ENCODE measurements at places on chromosomes 12 and 14.

GRCh38 chr14:89899917-89900663 is 54.4 kb downstream of the EFCAB11 start:
- DNase-seq = no peak

- no peak for DNase-seq
Measured at GRCh38 chr12:97336900-97337751, 125.5 kb upstream of the RMST start.

DNA sequence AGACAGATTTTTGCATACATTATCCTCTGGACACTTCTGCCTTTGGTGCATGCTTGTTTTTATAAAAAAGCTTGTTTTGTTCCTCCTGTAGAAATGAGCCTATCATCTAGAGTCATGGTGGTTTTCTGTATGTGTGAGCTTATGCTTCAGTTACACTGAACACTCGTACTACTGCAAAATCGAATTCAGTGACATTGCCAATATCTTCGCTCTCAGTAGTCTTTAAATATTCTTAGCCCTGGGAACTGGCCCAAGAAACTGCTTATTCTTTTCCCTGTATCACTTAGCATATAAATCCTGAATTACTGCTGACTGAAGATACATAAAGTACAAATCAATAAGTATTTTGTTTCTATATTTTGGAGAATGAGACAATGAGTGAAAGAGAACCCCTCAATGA is 70.5 kb downstream of the RGS6 start:
- no peak for DNase-seq

DNA sequence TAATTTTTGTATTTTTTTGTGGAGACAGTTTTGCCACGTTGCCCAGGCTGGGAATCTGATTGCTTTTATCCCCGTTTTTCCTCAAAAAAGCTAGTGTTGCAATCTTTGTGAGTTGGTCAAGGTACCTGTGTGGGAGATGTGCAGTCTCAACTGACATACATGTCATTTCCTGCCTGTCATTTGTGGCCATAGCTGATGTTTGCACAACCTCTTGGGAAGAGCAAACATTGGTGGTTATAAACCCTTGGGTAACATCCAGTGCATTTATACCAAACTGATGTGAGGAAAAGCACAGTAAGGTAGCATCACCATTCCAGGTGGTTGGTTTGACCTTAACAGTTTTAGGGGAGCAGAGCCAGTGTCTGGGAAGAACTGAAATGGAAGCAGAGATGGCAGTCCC is 54.7 kb downstream of the ATG14 start:
- no peak for DNase-seq

DNA sequence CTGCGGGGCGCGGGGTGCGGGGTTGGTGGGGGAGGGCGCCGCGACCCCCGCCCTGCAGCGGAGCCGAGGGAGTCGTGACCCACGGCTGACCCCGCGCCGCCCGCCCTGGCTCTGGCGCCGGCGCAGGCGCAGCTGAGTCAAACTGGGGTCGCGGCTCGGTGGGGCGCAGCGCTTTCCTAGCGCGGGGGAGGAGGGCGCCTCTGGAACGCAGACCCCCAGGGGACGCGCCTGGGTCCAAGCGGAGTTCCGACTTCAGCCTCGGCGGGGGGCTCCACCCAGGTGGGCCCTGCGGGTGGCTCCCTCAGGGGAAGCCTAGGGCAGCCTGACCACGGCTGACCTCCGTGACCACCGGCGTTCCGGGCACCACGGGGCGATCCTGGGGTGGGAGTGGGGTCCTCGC is 467 bp upstream of the ANHX start:
- DNase-seq = no peak

GRCh38 chr14:58639842-58640484 is 2.2 kb downstream of the DACT1 start:
- peak; percentile 56 for DNase-seq

- no peak for DNase-seq
Measured at GRCh38 chr12:29208936-29209701, 60.0 kb downstream of the FAR2 start.

DNA sequence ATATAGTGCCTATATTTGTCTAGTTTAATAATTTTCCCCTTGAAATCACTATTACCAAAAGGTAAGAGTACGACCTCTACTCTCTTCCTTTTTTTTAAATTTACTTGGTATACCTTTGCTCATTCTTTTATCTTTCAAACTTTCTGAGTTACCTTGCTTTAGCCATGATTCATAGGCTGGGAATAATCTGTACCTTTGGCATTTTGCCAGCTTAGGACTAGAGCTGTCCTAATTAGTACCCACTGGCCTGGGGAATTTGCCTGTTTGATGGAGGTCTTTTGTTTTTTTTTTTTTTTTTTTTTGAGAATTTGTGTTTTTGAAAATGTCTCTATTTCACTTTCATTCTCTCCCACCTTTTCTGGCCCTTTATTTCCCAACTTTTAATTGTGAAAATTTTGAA is 8.7 kb upstream of the SLC4A8 start:
- DNase-seq = no peak

DNA sequence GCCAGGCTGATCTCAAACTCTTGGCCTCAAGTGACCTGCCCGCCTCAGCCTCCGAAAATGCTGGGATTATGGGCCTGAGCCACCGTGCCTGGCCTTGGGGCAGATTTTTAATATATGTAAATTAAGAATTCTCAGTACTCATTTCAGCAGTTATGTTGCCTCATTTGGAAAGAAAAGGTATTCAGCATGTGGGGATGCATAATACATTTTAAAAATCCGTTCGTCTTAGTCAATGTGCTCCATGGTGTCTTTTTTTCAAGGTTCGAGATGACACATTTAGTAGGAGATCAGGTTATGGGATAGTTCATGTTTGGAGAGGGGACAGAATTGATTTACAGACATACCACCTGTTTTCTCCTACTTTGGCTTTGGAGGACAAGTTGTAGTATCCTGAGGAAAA is 10.2 kb downstream of the SYNE2 start:
- DNase-seq = no peak

DNA sequence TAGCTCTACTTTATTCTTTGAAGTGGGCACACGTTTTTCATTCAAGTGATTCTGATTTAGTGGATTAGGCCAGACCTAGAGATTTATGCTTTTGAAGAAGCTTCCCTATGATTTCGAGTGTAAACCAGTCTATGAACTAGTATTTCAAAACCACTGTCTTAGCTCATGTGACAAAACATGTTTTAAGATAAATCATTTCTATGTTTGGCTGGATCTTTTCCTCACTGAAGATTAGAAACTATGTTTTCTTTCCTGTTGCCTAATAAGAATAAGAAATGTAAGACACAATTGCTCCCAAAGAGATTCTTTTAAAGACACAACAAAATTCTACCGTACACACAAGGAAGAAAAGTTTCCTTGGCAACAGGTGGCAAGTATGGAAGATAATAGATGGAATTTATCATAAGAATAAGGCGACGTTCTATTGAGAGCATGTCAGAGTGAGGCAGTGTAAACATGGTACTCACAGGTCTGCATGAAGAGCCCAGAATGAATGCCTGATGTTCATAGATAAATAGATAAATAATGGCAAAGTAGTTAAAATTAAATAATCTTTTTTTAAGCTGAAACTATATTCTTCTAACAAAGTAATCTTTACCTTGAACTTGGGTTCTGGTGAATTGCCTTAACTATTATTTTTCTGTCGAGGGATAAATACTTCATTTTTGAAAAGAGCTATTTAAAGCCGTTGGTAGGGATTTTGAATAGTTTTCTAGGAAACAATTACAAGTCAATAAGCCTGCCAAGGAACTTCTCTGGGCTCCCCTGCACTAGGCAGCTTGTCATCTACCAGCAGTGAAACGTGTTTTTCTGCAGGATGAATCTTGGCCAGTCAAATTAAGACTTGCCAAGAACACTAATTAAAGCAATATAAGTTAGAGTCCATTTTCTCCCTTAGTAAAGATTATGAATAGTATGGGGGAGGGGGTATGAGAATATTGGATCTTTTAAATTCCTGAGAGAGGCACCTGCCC is 34.1 kb upstream of the C12orf75 start:
- DNase-seq = peak; percentile 71

- no peak for DNase-seq
Measured at GRCh38 chr14:69027242-69027913, 48.3 kb upstream of the ACTN1 start.

GRCh38 chr12:27332714-27333402 is at the start of gene BMAL2:
Gene BMAL2 (plus strand): TSS chr12:27332836. CDS start chr12:27333073, 237 bp downstream.
- peak; percentile 50 for DNase-seq

DNA sequence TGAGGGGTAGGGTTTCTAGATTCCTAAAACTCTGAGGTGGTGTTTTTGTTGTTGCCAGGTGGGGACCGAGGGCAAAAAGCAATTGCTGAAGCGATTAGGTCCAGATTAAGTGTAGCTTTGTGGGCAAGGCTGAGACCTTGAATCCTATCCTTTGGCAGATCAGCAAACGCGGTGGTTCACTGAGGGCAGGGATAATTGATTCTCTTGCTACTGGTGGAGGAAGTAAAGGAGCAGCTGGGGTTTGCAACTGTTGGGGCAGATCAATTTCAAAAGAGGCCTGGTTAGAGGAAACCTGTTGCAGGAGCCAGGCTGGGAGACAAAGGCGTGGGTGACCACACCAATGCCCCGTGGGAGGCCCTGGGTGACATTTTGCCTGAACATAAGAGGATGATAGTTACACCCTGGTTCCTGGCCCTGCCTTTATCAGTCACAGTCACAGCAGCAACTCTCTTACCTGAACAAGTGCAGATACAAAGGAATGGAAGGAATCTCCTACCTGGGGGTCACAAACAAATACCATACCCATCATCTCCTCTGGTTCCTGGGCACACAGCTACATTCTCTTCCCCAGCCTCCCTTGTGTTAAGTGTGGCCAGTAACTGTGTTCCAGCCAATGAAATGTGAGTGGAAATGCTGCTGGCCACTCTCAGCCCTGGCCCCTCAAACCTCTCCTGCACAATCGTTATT is 43.3 kb upstream of the RASSF3 start:
- no peak for DNase-seq

DNA sequence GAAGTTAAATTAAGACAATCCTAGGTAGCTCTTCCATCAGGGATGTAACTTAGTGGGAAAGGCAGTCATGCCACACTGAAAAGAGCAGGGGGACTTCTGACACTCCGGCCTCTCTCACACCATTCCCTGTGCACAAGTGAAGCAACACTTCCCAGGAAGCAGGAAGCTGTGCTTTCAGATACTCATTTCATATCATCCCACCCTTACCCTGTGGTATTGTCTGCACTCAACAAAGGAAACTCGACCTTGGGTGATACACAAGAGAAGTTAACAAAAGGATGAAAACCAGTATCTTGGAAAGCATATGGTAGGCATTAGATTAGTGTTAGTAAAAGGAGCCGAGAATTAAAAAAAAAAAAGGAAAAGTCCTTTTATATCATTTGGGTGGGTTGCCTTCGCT is 61.3 kb upstream of the MDM1 start:
- DNase-seq = no peak

GRCh38 chr14:73491256-73492042 is 716 bp downstream of the RIOX1 start:
- DNase-seq = peak; percentile 6

DNA sequence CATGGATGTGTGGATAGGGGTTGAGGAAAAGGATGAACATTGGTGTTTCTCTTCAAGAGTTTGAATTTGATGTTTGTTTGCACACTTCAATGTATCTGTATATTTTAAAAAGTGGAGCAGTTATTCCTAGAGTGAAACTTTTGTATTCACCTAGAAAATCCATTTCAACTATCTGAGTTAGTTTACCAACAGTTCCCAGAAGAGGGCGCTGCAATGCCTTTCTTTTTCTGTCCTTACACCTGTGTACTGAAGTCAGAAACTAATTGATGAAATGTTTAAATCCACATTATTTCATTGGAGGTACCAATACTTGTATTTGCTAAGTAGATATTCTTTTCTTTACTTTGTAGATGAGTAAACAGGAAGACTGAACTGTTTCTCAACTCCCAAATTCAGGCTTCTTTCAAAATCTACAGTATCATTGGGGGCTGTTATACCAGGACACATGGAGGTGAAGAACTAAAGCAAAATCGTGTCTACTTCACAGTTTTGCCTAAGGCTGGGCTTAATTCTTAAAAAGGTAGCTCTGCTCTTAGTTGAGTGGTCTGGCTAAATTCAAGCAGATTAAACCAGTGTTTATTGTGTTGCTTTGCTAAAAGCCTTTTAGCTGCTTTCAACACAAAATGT is 26.6 kb upstream of the KLRB1 start:
- DNase-seq = peak; percentile 16

DNA sequence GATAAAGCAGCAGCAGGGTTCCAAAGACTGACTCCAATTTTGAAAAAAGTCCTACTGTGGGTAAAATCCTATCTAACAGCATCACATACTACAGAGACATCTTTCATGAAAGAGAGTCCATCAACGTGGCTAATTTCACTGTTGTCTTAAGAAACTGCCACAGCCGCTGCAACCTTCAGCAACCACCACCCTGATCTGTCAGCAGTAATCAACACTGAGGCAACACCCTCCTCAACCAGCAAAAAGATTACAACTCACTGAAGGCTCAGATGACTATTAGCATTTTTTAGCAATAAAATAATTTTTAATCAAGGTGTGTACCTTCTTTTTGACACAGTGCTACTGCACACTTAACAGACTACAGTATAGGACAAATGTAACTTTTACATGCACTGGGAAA is 6.6 kb downstream of the CAPRIN2 start:
- no peak for DNase-seq

GRCh38 chr14:54901380-54902142 is 1.1 kb downstream of the GCH1 start:
- DNase-seq = no peak

DNA sequence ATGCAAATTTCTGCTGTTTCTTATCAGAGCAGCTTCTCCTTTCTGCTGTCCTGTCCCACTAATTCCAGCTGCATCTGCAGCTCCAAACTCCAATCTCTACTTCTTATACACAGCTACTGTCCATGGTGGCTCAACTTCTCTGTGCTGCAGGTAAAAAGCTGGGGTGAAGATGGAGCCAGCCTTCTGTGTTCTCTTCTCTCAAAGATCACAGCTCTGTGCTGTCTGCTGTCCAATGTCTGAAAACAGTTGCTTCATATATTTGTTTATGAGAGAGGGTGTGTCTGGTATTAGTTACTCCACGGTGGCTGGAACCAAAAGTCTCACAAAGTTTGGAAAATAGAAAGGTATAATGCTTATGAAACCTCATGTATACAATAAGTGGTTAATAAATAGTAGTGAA is 445.8 kb upstream of the TBX3 start:
- no peak for DNase-seq

- DNase-seq = no peak
Measured at GRCh38 chr12:68178184-68178583, 18.6 kb upstream of the IFNG start.

GRCh38 chr14:96098309-96098998 is 59.3 kb downstream of the C14orf132 start:
- DNase-seq = peak; percentile 47

DNA sequence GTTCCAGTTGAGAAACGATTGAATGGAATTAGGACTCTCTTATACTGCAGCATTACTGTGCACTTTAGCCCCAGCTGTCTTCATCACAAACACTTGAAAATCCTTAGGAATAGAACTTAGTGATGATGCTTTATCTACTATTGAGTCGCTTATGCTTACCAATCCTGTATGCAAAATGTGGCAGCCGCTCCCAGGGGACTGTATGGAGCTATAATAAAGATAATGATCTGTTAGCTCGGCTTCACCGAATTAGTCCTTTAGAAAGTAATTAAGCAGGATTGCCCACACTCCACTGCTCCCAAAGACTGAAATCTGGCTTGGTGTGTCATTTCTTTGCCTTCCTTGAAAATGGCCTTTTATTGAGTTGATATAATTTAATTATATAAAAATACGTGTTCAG is 10.6 kb downstream of the EML1 start:
- no peak for DNase-seq

Data from NCI-H1930 (cell line).